HT1080 (cell line): ENCODE measurements at places on chromosomes 11 and 22. TPM values are rescaled to one million over a fixed set of nuclear protein-coding genes. Genes with fewer than 3 reads are reported as not detected.

DNA sequence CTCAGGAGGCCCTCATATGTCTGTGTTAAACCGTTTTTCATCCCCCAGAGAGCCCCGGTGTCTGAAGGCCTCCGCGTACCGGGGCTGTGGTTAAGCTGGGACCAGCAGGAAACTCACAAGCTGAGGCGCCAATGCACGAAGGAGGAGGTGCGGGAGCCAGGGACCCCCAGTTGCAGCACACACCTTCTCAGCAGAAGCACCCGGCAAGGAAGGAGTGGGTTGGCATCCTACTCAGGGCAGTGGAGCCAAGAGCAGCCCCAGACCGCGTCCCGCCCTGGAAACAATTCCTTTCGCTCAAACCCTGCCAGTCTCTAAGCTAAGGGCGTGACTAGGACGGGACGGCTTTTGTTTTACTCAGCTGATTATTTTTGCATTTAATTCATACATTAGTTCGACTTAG is 726.9 kb downstream of the BRD1 start:
- DNase-seq = no peak

DNA sequence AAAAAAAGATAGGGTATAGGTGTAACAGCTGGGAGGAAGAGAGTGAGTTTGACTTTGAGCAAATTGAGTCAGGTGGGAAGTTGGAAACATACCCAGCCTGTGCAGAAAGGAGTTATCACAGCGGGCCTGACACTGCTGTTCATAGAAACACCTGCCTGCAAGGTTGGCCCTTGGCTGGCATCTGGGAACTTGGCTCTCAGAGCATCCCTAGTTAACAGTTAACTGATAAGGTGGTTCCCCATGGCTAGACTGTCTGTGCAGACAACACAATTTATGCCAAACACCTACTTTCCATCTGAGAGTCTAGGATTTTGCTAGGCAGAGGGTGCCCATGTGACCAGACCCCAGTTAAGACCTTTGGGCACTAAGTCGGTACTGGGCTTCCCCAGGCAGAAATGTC is 31.4 kb downstream of the ADAMTS8 start:
- DNase-seq = no peak

DNA sequence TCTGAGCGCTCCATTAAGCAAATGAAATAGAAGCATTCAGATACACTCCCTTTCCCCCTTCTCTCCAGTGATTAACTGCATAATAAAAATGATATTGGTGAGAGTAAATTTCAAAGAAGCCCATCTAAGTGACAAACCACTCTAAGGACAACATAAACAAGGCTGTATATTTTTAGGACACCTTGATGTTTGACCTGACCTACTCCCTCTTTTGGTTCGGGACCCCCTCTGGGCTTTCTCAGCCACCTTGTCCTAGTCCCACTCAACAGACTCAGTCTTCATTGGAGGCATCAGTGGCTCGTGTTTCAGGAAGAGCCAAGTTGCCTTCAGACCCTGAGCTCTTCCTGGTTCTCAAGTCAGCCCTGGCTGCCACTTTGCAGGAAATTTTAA is 182.3 kb upstream of the NCAM1 start:
- DNase-seq = no peak

Gene TECTA
- total RNA-seq = 0.10 and 0.53 TPM in 2 replicates
